Esophagus muscularis mucosa (tissue), 4 donors: ENCODE measurements at places on chromosomes 5 and 9. TPM values are rescaled to one million over a fixed set of nuclear protein-coding genes. Genes with fewer than 3 reads are reported as not detected.
A peak's percentile ranks its signal among the peaks of the same experiment; 100 is the strongest.

- no peaks in the 10 kb centered on the region for H3K27me3 ChIP-seq
- no peaks in the 10 kb centered on the region for H3K36me3 ChIP-seq
- no peak overlapping the region for H3K4me3 ChIP-seq
- H3K27ac ChIP-seq: no peak overlapping the region
- no peaks in the 10 kb centered on the region for H3K4me1 ChIP-seq
Measured at GRCh38 chr5:163089230-163089629, 348.2 kb upstream of the CCNG1 start.

- no peaks in the 10 kb centered on the region for H3K4me1 ChIP-seq
- H3K27me3 ChIP-seq: no peaks in the 10 kb centered on the region
- H3K4me3 ChIP-seq: no peak overlapping the region
Measured at GRCh38 chr5:88049737-88050136, 218.9 kb downstream of the TMEM161B start.

- no peaks in the 10 kb centered on the region for H3K36me3 ChIP-seq
- peak; percentile 94 for DNase-seq
- peaks cover 37% of the 10 kb centered on the region for H3K4me1 ChIP-seq
- peak overlapping the region; percentile 50 for H3K27ac ChIP-seq
- no peak overlapping the region for H3K4me3 ChIP-seq
- H3K27me3 ChIP-seq: no peaks in the 10 kb centered on the region
Measured at GRCh38 chr5:32504989-32505596, 60.6 kb upstream of the ZFR start.

DNA sequence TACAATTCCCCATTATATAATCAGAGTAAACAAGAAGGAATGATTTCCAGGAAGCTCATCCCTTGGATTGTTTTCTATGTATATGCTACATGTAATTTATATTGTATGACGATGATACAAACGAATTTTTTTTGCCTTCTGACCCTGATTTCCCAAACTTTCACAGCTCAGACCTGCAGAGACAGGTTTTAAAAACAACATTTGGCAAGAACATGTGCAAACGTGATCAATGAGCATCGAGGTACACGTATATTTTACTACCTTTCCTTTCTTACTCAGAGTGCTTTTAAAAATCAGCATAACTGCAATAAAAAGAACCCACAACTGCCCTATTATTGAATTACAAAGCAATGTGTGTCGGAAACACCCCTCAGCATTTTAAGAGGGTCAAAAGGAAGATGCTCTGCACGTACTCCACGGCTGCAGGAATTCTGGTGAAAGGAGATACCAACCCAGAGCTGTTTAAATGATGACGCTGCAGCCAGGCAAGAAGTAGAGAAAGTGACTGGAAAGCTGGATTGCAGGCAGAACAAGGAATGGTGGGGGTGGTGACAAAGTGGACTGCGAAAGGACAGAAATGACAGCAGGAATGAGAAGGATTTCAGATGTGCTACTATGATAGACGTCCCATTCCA lies 533.5 kb downstream of the RAB3C start:
- no peak for DNase-seq
- no peaks in the 10 kb centered on the region for H3K36me3 ChIP-seq
- H3K27ac ChIP-seq: no peak overlapping the region
- H3K4me3 ChIP-seq: no peak overlapping the region
- no peaks in the 10 kb centered on the region for H3K4me1 ChIP-seq

DNA sequence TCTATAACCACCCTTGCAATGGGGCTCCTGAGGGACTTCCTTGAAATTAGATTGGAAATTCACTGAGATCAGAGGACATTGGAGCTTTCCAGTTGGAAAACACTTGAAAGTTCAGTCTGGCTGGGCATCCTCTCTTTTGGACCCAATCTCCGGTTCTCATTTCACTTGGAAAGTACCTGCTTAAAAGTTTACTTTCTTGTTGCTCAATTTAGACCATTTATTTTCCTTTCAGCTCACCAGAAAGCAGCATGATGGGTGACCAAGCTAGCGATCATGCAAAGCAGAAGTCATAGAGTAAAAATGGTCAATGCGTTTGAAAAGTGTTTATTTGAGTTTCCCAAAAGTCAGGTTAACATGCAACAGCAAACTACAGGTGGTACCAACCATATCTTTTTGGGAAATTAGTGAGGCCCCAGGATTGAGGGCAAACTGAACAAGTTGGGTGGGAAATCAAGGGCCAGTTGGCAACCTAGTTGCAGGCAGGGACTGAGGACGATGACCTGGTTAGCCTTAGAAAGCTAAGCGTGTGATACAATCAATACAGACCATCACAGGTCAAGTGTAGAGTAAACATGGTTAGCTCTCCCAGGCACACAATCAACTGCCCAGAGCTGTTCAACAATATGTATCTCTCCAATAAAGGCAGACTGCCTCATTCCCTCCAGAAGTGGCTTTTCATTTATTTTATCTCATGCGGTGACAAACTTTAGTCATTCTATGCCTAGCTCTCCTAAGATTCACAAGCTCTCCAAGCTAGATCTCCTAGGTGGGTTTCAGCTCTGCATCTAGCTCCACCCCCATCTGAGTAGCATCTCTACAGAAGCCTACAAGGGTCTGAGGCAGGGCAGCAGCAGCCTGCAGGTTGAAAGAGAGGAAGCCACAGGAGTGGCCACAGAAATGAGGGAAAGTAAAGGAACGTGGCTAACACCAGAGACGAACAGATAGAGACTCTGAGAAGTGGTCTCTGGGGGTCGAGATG lies 136.9 kb downstream of the UGCG start:
- no peaks in the 10 kb centered on the region for H3K27me3 ChIP-seq
- DNase-seq: no peak
- H3K4me3 ChIP-seq: no peak overlapping the region

DNA sequence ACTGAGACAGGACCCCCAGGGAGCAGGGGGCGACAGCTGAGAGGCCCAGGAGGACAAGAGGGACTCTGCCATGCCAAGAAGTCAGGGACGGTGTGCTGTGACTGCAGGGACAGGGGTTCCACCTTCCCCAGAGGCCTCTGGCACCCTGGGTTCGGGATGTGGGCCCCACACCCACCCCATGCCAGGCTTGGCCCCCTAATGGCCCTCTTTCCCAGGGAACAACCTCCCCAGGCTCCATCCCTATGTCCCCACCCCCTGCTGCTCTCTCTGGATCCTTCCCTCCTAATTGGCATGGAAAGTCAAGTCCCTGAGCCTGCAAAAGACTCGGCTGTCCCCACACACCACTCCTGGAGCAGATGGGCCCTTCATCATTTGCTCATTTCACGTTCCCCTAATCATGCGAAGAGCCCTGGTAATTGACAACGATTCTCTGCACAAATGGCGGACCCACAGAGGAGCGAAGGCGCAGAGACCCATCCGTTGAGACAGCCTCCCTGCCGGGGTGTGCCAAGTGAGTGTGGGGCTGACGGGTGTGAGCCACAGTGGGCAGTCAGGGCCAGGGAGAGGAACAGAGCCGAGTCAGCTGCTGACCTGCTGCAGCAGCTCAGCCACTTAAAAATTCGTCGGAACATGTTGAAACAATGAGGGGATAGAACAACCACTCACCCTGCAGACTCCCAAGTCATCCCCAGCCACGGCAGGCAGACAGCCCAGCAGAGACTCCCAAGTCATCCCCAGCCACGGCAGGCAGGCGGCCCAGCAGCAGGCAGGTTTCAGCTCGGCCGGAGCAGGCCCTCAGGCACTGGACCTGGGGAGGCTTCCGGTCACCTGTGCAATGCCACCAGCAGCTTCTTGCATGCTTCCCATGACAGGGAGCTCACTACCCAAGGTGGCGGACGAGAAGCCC lies 109.0 kb downstream of the VAV2 start:
- no peak for DNase-seq
- no peaks in the 10 kb centered on the region for H3K4me1 ChIP-seq
- H3K4me3 ChIP-seq: no peak overlapping the region
- no peaks in the 10 kb centered on the region for H3K27me3 ChIP-seq
- no peak overlapping the region for H3K27ac ChIP-seq
- no peaks in the 10 kb centered on the region for H3K36me3 ChIP-seq

The CER1 gene
- not detected for total RNA-seq

The STPG3 gene
- total RNA-seq: not detected

The AK1 gene
- total RNA-seq: 75.0 TPM
